ENCODE measurements at places on chromosomes 11 and 22. TPM values are rescaled to one million over a fixed set of nuclear protein-coding genes. Genes with fewer than 3 reads are reported as not detected.

Gene OR2AG1
- not detected for total RNA-seq

Gene DGKZ
- 160 TPM for total RNA-seq

Gene DDX25
- total RNA-seq: not detected

Gene GPHA2
- not detected for total RNA-seq

Gene TPP1
- total RNA-seq: 120 TPM

Gene TIMM10
- 48.1 TPM for total RNA-seq
